ENCODE measurements at places on chromosomes 16 and 17.
A peak's percentile ranks its signal among the peaks of the same experiment; 100 is the strongest.

DNA sequence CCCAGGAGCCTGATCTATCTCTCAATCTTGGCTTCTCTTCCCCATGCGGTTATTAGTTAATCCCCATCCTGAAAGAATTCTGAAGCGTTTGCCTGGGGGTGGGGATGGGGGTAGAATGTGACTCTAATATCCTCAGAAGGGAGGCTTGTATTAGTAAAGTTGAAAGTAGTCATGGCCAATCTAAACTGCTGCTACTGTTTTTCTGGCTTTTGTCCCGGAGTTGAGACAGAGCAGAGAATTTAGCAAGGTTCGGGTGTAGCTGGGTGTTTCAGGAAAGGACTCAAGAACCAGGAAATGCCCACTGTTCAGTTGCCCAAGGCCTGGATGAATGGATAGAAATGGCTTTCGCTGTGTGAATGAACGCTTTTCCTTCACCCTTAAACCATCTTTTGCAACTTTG is 17.6 kb upstream of the ITGAM start:
- no peak for DNase-seq

GRCh38 chr16:71912534-71913275 is 17.4 kb downstream of the IST1 start:
- DNase-seq, result no peak

DNA sequence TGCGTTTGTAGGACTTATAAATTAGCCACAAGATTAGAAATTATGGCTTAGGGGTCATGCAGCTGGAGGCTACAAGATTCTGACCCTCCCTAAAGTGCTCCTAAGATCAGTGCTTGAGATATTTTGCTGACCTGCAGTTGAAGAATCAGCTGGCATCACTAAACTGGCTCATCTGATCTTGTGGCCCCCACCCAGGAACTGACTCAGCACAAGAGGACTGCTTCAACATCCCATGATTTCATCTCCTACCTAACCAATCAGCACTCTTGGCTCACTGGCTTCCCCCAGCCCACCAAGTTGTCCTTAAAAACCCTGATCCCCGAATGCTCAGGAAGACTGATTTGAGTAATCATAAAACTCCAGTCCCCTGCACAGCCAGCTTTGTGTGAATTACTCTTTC is 86.4 kb upstream of the ERCC4 start:
- DNase-seq, result no peak

DNA sequence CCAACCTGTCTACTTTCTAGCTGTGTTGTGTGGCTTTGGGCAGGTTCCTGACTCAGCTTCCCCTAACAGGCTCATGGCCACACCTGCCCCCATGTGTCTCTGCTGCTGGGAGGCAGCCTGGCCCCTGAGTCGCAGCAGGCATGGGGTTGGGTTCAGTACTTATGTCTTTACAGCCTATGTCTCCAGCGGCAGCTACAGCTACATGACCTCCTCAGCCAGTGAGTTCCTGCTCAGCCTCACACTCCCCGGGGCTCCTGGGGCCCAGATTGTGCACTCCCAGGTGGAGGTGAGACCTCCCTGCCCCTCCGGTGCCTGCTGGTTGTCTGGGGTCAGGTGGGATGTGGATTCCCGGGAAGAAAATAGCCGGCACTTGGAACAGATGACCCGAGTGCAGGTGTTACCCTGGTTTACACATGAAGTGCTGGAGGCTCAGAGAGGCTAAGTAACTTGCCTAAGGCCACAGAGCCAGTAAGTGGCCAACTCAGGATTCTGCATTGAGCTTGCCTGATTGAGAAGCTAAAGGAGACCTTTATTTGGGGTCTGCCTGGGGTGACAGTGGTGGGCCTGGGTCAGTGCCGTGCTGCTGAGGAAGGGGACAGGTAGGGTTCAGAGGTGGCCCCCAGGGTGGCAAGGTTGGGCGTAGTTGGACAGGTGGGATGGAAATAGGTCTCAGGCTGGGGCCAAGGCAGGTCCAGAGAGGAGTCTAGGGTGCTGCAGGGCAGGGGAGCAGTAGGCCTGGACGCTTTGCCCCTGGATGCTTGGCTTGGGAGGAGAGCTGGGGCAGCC is 15.9 kb downstream of the FCSK start:
- DNase-seq, result no peak

GRCh38 chr17:1229900-1230501 is 40.2 kb upstream of the BHLHA9 start:
- no peak for DNase-seq

DNA sequence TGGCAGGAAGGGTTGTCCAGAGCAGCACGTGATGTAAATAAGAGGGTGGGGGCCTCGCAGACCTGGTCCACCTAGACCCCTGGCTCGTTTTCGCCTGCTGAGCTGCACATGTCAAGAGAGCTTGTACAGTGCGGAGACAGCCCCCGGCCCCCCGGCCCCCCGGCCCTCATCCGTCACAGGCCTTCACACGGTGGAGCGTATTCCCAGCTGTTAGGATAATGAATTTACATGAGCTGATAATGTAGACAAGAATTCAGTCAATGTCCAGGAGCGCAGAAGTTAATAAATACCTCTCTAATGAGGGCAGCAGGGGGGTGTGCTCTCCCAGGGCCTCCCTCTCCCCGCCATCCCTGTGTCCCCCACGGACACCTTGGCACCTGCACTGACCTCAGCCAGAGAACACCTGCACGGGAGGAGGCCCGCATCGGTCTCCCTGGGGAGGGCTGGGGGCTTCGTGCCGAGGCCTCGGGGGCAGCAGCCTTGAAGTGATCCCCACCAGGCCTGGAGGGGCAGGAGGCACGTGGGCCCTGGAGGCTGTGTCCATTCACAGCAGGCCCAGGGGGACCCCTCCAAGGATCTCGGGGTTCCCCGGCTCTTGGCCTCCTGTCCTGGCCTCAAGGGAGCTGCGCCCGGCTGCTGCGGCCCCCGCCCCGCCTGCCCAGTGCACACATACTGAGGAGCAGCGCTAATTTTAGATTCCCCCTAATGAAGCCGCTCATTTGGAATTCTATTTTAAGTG is 14.6 kb downstream of the GSE1 start:
- DNase-seq, result no peak

DNA sequence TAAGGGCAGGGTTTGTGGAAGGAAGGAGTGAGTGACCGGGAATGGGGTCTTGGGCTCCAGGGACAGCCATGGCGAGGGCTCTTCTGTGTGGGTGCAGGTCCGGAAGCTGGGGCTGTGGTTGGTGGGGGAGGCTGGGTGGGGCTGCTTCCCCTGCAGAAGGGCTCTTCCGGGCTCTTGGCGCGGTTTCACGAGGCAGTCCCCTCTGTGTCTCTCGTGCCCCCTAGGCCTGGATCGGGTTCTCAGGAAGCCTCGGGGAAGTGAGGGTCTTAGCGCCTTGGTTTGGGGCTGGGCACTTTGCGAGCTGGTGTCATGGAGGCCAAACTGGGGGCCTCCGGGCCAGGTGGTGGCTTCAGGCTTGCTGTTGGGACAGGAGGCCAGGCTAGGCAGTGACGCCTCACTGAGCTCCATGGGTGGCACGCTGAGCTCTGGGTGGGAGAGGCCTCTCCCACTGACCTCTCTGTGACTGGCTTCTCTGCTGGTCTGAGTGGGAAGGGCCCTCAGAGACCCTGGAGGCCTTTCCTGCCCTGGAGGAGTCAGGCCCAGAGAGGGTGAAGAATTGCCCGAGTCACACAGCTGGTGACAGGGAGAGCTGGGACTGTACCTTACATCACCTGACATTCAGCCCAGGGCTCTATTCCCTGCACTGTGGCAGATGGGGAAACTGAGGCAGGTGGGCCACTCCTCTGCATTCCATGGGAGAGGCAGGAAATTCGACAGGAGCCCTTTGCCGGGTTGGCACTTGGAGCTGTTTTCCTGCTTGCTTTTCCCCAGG is 8.2 kb downstream of the ADCY7 start:
- peak; percentile 32 for DNase-seq

GRCh38 chr17:27323538-27324215 is 29.8 kb downstream of the WSB1 start:
- no peak for DNase-seq

- DNase-seq, result no peak
Observed at GRCh38 chr17:64520359-64520758, 13.6 kb downstream of the CEP95 start.

DNA sequence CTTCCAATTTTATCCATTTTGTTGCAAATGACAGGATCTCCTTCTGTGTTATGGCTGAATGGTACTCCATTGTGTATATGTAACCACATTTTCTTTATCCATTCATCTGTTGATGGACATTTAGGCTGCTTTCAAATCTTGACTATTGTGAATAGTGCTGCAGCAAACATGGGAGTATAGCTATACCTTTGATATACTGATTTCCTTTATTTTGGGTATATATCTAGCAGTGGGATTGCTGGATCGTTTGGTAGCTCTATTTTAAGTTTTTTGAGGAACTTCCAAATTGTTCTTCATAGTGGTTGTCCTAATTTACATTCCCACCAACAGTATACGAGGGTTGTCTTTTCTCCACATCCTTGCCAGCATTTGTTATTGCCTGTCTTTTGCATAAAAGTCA is 67.8 kb downstream of the BRIP1 start:
- DNase-seq, result no peak
